HAP-1 (cell line): ENCODE measurements at places on chromosomes 11 and 22.

DNA sequence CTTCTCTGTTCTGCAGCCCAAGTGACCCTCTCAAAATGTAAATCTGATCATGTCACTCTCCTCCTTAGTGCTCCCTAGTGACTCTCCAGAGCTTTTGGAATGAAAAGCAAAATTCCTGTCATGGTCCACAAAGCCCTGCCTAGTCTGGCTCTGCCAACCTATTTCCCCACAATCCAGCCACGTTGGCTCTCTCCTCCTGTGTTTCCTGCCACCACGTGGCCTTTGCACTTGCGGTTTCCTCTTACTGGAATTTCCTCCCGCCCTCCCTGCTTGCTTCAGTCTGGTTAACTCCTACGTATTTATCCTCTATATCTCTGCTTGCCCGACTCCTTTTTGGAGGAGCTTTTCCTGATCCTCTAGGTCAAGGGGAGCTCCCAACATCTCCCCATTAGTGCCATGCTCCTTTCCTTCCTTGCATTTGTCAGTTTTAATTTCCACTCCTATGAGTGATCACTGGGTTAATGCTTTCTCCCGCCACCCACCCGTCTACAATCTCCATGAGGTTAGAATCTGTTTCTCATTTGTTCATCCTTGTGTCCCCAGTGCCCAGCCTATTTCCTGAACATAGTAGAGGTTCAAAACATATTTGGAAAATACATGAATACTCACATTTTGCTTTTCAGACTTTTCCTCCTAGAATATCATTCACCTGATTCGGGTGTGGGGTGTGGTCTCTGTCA, 11.5 kb downstream of the NNMT start:
- DNase-seq = no peak

GRCh38 chr11:47592251-47592650, 2.0 kb downstream of the C1QTNF4 start:
- no peak for DNase-seq

GRCh38 chr11:107271425-107271824, 186.2 kb downstream of the CWF19L2 start:
- no peak for DNase-seq

DNA sequence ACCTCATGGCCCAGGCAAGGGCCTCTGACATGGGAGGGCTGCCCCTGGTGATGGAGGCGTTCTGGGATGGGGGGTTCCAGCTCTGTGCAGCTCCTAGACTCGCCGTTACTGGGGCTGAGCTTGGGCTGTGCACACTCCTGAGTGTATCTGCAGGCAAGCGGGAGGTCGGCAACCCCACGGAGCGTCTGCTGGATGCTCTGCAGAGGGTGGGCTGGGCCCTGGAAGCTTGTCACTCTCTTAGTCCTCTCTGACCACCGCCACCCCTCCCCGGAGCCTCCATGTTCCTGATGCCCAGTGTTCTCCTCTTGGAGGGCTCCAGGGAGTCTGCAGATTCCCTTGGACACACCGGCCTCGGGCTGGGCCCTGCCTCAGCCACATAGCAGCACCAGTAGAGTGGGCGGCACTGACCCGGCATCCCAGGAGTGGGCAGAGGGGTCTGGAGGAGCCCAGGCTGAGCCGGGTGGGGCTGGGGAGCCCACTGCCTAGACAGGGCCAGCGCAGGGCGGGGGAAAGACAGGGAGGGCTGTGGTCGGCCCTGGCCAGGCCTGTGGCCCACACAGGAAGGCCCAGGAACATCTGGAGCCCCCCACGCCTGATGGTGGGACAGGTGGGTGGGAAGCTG, 20.6 kb upstream of the MUC5B start:
- no peak for DNase-seq

DNA sequence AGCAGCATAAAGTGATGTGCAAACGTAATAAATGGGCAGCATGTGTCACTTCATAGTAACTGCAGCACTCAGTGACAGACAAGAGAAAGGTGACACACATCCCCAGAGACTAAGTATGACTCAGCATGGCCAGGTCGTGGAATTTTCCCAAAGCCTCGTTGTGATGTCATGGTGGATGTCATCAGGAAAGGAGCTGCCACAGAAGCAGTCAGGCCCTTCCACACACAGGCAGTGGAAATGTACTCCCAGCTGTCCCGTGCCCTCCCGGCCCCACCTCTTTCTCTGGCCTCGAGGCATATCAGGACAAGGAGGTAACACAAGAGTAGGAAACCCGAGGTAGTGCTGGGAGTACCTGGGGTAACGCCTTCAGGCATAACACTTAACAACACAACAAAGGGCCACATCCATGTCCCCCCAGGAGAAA, 8.1 kb downstream of the PC start:
- no peak for DNase-seq

DNA sequence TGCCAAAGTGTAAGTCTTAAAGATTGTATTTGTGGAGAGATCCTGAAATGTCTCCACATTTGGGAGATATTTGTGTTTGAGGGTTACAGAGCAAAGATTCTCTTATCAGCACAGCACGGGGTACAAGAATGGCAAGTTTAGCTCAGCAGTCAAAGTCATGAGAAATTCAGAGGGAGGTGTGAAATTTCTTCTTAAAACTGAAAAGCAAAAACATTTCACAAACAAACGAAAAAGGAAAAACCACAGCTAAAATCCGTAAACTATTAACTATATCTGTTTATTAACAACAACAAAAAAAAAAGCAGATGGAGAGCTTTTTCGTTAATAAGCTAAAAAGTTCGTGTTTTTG, 40.9 kb upstream of the ETS1 start:
- no peak for DNase-seq

DNA sequence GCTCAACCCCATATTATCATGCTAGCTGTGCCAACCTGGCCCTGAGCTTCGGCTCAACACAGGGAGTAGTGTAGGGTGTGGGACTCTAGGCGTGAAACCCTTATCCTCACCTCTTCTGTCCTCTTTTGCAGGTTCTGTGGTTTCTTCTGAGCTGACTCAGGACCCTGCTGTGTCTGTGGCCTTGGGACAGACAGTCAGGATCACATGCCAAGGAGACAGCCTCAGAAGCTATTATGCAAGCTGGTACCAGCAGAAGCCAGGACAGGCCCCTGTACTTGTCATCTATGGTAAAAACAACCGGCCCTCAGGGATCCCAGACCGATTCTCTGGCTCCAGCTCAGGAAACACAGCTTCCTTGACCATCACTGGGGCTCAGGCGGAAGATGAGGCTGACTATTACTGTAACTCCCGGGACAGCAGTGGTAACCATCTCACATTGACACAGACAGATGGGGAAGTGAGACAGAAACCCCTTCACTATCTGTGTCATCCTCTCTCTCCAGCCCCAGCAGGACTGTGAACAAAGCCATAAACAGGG, 76.4 kb downstream of the GGTLC2 start:
- DNase-seq = no peak

- no peak for DNase-seq
Observed at GRCh38 chr11:95486979-95487378, 256.0 kb upstream of the SESN3 start.

GRCh38 chr22:41350087-41350486, 31.7 kb upstream of the TEF start:
- no peak for DNase-seq

GRCh38 chr11:34614344-34615104, 6.4 kb upstream of the EHF start:
- DNase-seq = no peak

DNA sequence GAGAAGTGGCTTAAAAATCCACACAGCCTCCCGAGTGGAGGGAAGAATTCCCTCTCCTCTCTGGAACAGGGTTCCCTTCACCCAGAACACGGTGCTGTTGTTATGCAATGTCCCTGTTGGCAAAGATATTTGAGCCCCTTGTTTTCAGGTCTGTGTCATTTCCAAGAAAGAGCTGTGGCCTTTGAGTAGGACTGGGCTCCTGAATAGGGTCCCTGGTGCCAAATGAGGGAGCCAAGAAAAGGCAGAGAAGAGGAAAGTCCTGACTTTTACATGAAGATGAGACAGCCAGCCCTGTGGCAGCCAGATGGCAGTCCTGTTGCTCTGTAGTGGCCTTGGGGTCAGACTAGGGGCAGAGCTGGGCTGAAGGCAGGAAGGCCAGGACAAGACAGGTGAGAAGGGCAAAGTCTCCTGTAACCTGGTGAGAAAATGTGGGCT, 51.2 kb upstream of the ELF5 start:
- DNase-seq = no peak

GRCh38 chr11:83611600-83611999, 325.4 kb upstream of the CCDC90B start:
- no peak for DNase-seq

DNA sequence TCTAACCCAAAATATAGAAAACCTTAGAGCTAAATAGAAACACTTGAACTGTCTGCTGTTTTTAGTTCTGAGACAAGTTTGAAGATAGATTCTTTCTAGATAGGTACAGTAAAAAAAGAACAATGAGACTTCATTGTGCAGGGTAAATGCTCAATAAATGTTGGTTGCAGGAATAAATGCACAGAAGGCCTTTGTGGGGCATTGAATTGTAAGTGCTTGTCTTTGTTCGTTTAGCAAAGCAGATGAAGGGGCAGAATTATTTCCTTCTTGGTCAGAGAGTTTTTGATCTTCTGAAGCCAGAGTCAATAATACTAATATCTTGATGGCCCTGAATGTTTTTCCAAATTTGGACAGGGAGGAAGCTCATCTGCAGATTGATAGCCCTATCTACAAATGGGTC, 340.4 kb downstream of the OPCML start:
- no peak for DNase-seq

DNA sequence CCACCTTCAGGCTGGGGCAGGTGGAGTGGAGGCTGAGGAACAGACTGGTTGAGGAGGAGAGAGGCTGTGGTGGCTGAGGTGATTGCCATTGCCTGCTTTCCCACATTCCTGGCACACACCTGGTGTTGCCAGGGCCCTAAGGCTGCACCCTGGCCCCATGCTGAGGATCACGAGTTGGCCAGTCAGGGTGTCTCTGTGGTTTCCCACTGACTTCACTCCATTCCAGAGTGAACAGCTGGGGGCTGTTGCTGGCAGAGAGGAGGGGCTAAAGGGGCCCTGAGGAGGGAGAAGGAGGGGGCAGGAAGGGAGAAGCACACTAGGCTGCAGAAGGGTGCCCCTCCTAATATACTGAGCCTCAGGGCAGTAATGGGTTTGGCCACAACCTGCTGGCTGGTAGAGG, 1.8 kb downstream of the TMEM86A start:
- no peak for DNase-seq

DNA sequence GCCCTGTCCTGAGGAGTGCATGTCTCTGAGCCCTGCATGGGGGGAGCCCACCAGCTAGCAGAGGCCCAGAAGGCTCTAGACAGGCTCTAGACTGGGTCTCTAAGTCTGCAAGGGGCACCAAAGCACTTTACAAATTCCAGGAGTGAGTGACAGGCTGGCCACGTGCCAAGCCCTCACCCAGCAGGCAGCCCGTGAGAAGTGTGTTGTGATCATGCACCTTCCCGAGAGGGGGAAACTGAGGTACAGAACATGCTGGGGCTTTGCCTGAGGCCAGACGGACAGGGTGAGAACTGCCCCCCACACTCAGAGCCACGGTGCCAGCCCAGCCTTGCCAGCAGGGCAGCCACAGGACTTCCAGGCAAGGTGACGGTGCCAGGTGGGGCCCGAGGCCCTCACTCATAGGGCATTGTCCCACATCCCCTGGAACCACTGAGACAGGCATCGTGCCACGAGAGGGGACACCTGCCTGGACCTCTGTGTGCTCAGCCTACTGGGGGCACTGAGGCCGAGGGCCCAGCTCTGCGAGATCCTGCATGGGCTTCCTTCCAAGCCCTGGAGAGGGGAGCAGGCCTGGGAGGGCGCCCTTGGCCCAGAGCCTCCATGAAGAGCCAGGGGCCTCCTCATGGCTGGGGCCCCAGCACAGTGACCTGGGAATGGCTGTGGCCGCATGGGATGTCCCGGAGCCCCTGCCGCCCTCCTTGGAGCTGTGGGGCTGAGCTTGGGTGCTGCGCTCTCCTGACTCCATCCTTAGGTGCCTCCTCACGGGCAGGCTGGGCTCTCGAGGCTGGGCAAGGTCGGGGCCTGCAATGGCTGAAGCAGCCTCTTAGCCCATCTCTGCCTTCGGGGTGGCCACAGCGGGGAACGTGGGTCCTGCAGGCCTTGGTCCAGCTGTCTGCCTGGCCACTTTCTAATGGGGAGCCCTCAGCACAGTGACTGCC, 121.5 kb downstream of the KCNQ1OT1 start:
- DNase-seq = no peak
